Memory B cell (primary cell): ENCODE measurements at places on chromosomes 12 and 14.

- no peaks in the 10 kb centered on the region for H3K36me3 ChIP-seq
- peaks cover 5% of the 10 kb centered on the region for H3K27me3 ChIP-seq
- no peak overlapping the region for H3K27ac ChIP-seq
- no peaks in the 10 kb centered on the region for H3K4me1 ChIP-seq
- DNase-seq, result no peak
- H3K4me3 ChIP-seq, result no peak overlapping the region
Observed at GRCh38 chr12:80226576-80226975, 127.2 kb downstream of the OTOGL start.

- H3K4me1 ChIP-seq, result peaks cover 3% of the 10 kb centered on the region
- H3K27me3 ChIP-seq, result peaks cover 16% of the 10 kb centered on the region
- DNase-seq, result no peak
- H3K4me3 ChIP-seq, result no peak overlapping the region
- H3K27ac ChIP-seq, result no peak overlapping the region
Observed at GRCh38 chr14:103275000-103275399, 59.0 kb upstream of the EIF5 start.

DNA sequence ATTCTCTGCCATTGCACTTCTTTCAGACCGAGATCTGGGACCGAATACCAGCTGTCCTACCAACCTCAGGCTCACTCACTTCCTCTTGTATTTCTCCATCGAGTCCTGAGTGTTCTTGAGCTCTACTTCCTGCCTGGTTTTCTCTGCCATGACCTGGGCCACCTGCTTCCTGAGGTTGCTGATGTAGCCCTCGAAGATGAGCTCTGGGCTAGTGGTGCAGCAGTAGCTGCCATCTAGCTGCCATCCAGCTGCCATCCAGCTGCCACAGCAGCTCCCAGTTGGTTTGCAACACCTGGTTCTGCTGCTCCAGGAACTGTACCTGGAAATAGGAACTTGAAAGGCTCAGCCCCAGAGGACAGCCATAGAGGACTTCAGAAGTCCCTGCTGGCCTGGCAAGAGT is 15.0 kb upstream of the KRT73 start:
- no peak for DNase-seq
- no peak overlapping the region for H3K27ac ChIP-seq
- no peaks in the 10 kb centered on the region for H3K36me3 ChIP-seq
- H3K4me1 ChIP-seq, result no peaks in the 10 kb centered on the region
- peaks cover 19% of the 10 kb centered on the region for H3K27me3 ChIP-seq
- H3K4me3 ChIP-seq, result no peak overlapping the region

DNA sequence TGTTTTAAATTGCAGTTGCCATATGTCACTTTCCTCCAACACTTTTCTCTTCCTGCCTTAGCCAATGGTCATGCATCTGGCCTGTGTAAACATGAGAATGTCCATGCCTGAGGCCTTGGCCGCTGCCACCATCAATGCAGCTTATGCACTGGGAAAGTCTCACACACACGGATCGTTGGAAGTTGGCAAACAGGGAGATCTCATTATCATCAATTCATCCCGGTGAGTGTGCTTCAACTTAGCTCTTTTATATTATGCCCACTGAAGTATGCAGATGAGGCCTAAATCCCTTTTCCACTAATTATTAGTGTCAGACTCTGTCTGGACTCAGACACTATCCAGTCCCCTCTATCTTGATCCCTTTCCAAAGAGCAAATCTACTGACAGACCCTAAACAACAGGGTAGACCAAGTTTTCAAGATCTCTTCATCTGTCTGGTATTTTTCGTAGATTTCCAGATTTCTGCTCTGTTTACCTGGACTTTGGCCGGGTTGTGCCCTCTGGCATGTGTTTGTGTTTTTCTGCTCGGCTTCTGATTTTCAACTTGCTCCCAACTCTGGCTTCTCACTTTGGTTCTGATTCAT is 23.2 kb downstream of the AMDHD1 start:
- H3K4me3 ChIP-seq, result no peak overlapping the region
- H3K27ac ChIP-seq, result no peak overlapping the region
- DNase-seq, result no peak
- H3K27me3 ChIP-seq, result no peaks in the 10 kb centered on the region
- H3K4me1 ChIP-seq, result no peaks in the 10 kb centered on the region

DNA sequence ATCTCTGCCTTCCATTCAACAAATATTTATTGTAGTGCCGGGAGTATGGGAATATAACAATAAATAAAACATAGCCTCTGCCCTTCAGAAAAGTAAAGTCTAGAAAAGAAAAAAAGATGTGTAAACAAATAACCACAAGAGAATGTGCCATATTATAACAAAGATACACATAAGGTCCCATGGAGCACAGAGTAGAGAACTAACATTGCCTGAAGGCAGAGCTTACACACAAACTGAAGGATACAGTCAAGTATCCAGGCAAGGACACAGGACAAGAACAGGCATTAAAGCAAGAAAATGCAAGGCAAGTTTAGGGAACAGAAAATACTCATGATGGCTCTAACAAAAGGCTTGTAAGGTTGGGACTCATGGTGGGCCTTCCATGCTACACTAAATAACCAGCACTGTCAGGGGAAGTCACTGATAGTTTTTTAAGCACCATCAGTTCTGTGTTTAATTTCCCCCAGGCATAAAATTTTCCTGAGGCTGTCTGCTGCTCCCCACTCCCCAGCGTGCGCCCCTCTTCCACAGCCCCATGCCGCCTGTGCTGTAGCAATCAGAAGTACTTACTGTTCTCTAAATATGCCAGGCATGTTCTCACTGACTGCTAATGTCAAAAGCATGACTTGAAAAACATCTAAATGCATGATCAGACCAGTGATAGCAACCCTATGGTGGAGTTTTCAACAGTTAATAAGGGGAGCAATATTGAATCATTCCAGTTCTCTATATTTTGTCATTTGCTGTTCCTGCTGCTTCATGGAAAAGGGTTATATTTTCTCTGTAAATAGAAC is 77.8 kb downstream of the ANKS1B start:
- H3K27ac ChIP-seq, result no peak overlapping the region
- no peak for DNase-seq
- no peaks in the 10 kb centered on the region for H3K36me3 ChIP-seq
- no peak overlapping the region for H3K4me3 ChIP-seq
- H3K4me1 ChIP-seq, result no peaks in the 10 kb centered on the region

DNA sequence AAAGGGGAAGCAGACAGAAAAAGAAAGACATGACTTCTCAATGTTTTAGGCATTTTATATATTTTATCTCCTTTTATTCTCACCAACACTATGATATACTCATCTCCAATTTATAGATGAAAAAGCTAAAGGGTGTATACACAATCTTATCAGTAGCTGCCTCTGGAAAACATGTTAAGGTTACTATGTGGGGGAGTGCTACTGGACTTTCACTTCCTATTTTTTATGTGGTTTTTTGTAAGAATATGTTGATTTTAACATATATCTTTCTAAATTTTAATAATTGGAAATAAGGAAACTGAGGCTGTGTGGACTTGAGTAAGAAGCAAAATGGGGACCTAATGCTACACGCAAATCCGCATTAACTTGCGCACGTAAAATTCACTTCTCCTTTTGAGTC is 99.6 kb upstream of the PDE3A start:
- DNase-seq, result no peak
- no peaks in the 10 kb centered on the region for H3K36me3 ChIP-seq
- no peaks in the 10 kb centered on the region for H3K4me1 ChIP-seq
- H3K27me3 ChIP-seq, result no peaks in the 10 kb centered on the region
